AG04449 (cell line): ENCODE measurements at places on chromosomes 2 and 18.

DNA sequence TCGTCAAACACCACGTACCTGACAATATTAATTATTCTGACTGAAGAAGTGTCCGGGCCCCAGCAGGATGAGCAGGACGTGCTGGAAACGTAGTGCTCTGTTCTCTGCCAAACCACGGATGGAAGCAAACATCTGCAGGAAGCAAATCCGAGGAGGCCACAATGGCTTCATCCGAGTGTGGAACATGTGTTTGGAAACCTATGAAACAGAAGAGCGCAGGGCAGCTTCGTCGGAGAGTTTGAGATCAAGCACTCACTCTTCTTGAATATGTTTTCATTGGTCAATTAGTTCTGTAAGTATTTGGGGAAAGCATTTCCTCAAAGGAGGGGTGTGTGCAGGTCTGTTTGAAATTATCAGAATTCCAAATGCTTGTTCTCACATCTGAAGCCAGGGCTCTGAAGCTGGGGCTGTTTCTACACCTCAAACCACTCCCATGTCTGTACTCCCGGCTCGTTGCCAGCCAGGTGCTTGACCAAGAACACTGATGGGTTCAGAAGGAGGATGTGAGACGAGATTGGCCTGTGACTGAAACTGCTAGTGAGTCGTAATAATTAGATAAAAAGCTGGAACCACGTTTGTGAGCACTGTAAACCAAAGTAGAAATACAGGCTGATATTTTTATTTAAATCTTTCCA is 356.6 kb upstream of the SALL3 start:
- no peak for DNase-seq

- no peak for DNase-seq
Measured at GRCh38 chr2:184611361-184612085, 13.2 kb downstream of the ZNF804A start.

- no peak for DNase-seq
Measured at GRCh38 chr2:19887510-19887909, 14.3 kb downstream of the TTC32 start.

- DNase-seq = no peak
Measured at GRCh38 chr18:74006143-74006542, 141.5 kb downstream of the FBXO15 start.

DNA sequence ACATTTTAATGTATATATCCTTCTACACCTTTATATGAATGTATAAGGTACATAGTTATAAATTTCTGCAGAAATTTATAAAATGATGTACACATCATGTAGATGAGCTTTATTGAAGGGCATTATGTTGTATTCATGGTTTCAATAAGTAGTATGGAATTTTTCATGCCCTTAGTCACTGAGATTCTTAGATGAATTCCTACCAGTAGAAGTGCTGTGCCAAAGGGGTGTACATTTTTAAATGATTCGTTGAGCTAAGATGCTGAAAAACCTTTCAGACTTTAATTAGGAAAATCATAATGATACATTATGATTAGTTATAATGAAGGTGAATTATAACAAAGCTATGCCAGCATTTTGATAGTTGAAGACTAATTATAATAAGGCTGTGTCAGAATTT is 115.2 kb downstream of the ZNF236 start:
- DNase-seq = peak; percentile 7

GRCh38 chr18:78673516-78674321 is 305.9 kb upstream of the SALL3 start:
- DNase-seq = no peak

DNA sequence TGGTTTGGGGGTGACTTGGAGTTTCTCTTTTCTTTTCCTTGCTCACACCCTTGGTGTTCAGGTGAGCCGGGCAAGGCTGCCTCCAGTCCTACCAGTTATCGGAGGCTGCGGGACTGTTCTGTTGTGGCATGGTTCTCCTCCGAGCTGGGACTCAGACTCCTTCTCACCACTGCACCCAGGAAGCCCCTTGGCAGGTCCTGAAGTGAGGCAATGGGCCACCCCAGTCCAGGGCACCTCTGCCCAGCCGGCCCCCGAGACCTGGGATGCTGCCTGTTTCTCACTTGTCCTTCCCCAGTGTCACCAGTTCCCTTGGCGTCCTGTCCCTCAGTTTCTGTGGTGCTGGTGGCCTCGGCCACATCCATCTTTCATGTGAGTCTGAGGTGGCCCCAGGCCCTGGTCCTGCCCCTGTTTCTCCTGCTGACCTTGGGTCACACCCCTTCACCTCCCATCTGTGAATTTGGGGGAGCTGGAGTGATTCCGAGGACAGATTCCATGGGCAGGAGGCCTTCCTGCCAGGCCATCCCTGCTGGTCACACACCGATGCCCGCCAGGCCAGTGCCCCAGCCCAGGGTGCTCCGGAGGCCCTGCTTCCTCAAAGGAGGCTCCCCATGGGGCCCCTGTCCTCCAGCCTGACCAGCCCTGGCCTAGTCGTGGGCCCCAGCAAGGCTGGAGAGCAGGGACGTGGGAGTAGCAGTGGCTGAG is 6.6 kb upstream of the KLHL30 start:
- DNase-seq = no peak

DNA sequence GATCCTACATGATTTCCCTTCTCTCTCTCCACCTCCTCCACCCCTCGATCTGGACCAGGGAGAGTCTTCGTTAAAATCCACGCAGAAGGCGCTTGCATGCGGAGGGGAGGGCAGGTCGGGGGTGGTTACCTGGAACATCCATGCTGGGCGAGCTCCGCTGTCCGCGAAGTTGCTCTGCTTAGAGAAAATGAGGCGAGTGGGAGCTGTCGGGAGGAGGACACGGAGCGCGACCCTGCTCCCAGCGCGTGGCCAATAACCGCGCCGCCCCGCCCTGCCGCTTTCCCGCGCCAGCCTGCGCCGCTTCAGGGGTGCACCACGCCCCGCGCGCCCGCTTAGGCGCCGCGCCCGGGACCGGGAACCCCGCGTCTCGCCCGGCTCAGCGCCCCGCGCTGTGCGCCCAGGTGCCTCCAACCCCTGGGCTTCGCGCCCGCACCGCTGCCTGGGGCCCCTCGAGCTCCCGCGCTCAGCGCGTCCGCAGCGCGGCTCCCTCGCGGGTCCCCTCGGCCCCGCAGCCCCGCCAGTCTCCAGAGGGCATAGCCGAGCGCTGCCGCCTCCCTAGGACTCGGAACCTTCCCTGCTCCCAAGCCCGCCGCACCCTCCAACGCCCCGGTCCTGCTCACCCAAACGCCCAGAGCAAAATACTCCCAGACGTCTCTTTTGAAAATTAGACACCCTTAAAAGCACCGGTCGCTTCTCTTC is 636 bp downstream of the CBLN2 start:
- DNase-seq = no peak

DNA sequence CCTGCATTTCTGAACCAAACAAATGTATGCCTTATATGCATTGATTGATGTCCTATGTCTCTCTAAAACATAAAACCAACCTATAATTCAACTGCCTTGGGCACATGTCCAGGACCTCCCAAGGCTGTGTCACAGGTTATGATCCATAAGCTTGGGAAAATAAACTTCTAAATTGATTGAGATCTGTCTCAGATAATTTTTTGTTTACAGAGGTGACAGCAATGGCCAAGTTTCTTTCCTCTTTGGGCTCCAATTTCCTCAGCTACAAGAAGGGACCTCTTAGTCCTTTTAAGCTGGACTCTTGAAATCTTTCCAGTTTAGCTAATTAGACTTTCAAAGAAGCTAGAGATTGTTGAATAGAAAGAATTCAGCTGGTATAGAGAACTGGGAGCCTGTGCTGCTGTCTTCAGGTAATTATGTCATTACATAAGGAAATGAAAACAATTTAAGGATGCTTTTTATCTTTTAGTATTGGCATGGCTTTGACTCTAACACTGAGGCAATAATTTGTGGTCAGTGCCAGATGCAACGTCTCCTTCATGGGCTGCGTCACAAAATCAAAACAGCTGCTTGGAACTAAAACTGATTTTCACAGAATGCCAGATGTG is 412.1 kb upstream of the TRIB2 start:
- no peak for DNase-seq

GRCh38 chr2:46615986-46616485 is 136.7 kb downstream of the TMEM247 start:
- no peak for DNase-seq

DNA sequence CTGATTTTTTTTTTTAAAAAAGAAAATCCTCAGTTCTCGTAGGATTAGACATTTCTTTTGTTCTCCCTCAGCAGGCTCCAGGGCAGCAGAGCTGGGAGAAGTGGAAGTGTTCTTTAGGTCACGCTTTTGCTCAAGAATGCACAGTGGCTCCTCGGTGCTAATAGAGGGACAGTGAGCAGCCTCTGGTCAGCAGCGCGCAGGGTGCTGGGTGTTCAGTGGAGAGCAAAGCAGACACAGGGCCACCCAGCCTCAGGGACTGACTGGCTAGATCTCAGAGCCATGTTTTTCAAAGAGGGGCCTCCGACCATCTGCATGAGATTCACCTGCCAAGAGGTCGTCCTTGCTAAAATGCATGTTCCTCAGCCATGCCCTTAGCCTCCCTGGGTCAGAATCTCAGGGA is 218.8 kb downstream of the HAUS1 start:
- no peak for DNase-seq

GRCh38 chr18:69981948-69982347 is 34.3 kb upstream of the CD226 start:
- DNase-seq = no peak

DNA sequence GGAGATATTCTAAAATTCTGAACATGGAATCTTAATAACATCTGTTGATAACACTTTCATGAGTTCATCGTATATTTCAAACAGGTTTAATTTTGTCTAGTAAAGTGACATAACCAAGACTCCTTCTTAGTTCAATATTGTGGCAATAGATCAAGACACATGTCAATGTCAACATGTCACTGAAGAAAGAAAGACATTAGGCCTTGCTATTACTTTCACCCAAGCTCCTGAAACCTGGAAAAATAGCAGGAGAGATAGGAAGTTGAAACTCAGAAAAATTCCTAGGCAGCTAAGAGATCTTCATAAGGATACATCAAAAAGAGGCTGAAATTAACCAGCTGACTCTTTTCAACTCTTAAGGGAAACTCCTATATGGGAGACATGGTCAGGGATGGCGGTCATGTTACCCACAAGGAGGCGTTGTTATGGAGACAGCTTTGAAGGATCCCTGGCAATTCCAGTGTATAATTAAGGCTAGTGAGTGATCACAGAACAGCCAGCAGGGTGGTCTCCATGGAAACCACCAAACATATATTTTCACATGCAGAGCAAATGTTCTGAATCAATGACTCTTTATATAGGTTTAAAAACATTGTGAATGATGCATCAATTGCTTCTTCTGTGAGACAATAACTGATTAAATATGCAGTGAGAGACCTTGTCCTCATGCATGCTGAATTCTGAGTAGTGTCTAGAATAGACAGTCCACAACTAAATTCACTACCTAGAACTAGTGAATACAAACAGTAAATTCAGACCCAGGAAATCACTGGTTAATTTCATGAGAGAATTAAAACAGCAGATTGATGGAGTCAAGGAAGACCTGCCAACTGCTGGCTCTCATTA is 115.3 kb upstream of the RIOK3 start:
- no peak for DNase-seq
